ENCODE measurements at places on chromosomes 6 and 20.

DNA sequence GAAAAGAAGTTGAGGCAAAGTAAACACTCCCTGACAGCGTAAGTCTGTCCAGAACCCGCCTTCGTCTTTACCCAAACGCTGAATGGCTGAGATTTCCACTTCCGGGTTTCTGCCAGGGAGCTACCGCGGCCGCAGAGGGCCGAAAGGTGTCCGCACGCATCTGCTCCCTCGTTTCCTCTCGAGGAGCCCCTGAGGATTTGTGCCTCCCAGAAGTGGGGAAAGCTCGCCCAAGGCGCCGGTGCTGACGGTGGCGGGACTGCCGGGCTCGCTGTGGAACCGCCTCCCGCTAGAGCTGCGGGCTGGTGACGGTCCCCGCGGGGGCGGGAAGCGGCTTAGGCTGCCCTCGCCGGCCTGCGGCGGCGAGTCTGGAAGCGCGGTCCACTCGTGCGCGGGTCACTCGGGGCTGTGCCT, 1760.2 kb upstream of the DEFB115 start:
- DNase-seq, result peak; percentile 1

- no peak for DNase-seq
Measured at GRCh38 chr6:131754715-131755567, 44.1 kb upstream of the CTAGE9 start.

- DNase-seq, result peak; percentile 22
Measured at GRCh38 chr20:57498425-57499400, 26.2 kb downstream of the CTCFL start.

DNA sequence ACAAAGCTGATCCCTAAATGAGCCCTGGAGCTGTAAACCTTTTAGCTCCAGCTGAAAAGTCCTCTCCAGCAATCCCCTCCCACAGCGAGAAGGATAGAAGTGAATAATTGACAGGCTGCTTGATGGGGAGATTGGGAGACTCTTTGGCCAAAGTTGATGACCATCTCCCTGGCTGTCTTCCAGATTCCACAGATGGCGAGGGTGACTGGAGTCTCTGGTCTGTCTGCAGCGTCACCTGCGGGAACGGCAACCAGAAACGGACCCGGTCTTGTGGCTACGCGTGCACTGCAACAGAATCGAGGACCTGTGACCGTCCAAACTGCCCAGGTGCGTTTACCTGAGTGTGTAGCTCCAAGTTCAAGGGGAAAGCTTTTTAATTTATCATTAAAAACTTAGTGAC, 67.3 kb downstream of the ISM1 start:
- DNase-seq, result no peak

- DNase-seq, result no peak
Measured at GRCh38 chr20:47818996-47819609, 33.8 kb upstream of the SULF2 start.

GRCh38 chr6:52931351-52931750, 21.9 kb upstream of the GSTA3 start:
- DNase-seq, result no peak

DNA sequence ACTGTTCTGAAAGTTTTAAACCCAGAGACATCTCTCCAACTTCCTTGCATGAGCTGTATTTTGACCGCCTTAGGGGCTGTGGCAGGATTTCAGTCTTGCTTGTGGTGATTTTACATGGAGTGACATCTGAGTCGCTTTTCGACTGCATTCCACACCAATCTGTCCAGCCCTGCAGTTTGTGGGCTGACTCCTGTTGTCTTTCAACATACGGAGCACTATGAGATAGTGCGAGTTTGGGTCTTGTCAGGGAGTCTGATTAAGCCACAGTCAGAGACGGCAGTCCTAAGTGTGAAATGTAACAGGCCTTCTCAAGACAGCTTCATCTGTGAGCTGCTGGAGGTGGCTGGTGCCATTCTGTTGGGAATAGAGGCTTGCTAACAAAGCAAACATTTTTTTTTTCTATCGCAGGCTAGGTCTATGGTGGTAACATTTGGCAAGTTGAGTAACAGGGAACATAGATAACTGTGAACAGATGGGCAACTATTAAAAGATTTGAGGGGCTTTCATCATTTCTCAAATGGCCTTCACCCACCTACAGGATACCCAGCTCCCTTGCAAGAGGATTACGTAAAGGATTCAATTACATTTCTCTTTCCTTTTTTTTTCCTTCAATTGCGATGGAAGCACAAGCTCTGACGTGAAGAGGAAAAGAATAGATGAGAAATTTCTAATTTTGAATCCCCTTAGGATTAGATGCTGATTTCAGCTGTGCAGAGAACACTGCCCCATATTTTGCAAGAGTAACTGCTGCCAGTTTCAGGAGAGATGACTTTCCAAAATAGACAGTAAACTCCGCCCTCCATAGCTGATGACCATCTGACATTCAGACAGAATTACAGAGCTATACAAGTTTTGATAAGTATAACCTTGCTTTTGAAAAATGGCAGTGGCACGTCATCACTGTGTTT, 25.1 kb downstream of the CAP2 start:
- peak; percentile 71 for DNase-seq

DNA sequence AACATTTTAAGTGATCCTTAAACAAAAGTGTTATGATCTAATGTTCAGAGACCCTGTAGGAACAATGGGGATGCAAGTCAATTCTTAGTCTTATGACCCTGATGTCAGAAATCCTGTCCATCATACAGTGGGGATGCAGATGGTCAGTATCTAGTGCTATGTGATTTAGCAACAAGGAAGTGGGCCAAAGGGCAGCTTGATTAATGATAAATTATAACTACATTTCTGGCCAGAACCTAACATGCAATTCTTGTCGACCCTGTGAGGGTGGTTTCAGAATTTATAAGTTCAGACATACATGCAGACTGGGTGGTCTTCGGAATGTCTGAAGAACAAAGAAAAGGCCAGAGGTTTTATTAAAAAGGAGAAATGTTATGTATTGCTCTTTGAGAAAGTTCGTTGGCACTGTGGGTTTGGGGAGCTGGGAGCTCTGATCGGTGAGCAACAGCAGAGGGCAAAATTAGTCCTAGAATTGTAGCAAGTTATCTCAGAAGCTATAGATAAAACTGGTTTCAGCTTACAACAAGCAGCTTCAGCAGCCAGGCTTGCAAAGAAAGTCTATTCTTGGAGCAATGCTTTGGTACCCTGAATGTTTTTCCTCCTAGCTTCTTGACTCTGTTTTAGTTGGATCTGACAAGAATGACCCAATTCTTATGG, 50.8 kb downstream of the RPF2 start:
- DNase-seq, result peak; percentile 31

GRCh38 chr6:167937948-167938911, 59.2 kb upstream of the KIF25 start:
- DNase-seq, result no peak

DNA sequence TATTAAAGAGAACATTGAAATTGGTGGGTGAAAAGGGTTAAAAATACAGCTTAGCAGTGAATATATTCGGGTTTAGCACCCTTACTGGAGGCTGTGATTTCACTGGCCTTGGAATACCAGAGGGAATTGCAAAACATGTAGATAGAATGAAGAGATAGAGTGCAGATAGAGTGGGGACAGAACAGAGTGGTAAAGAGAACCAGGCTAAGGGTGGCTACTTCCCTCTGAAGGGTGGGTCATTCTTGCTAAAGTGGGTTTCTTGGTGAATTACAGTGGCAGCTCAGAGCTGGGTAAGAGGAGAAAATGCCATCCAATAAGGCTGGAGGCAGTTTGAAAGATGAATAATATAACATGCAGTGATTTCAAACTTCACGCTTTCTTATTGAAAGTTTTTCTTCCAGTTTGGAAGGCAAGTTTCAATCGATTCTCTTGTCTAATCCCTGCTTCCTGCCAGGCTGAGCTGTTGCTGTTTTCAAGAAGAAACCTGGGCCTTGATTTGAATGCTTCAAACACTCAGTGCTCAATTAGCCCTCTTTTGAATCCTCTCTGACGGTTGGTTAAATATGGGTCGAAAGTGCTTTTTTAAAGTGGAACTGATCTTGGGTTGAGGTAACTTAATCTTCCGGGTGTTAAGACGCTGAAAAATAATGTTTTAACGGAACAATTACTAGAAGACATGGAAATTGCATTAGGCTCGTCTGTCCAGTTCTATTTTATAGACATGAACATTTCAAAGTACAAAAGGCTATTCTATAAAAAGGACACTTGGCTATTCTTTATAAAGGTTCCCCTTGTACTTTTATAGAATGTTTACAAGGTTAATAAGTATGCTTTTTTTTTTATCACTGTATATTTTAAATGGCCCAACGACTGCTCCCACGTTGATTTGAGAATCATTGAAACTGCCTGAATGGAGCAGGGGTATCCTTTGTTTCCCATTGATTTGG, 203.3 kb downstream of the BCAS1 start:
- DNase-seq, result no peak

DNA sequence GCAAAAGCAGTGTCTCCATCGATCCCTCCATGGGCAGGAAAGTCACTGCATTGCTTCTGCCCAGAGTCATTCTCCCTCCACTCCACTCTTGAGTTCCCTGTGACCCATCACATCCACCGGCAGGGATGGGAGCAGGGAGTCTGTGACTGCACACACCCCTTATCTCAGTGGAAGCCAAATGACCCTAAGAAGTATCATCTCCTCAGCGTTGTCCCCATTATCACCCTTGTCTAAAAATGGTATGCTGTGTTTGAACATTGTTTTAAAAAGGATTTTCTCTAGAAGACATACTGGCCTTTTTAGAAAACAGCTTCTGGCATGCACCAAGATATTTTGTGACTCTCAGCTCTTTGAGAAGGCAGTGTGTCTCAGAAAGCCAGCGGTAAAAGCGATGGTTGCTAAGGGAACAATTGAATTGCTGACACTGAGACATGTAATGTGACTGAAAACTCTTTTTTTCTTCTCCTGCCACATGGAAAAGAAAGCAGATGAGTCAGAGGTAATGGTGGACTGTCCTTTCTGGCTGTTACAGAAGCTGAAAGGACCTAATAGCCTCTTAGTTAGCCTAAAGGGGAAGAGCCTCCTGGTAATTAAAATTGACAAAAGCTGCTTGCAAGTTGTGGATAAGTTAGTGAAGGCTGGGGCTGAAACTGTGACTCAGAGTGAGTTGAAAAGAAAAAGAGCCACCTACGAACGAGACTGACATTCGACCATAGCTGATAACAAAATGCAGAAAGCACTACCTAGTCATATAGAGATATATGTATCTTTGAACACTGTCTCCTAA, 120.5 kb downstream of the MAP3K7 start:
- DNase-seq, result no peak

- no peak for DNase-seq
Measured at GRCh38 chr6:143062551-143062950, 1.9 kb downstream of the AIG1 start.

DNA sequence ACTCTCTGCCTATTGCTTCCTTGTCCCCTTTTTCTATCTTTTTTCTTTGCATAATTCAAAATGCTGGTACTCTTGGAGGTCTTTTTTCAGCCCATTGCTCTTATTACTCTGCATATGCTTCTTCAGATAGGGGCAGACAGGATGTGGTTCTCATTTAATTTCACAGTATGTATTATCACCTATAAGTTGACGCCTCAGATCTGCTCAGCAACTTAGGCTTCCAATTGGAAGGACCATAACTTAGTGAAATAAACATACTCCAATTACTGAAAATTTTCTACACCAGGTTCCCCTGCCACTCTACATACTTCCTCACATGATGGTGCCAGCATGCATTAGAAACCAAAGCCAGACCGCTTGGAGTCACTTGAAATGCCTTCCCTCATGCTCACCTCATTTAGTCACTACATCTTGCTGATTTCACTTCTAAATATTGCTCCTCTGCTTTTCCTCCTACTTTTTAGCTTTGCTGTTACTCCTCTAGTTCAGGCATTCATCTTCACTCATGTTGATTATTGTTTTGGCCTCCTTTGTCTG, 34.5 kb upstream of the AHI1 start:
- no peak for DNase-seq

DNA sequence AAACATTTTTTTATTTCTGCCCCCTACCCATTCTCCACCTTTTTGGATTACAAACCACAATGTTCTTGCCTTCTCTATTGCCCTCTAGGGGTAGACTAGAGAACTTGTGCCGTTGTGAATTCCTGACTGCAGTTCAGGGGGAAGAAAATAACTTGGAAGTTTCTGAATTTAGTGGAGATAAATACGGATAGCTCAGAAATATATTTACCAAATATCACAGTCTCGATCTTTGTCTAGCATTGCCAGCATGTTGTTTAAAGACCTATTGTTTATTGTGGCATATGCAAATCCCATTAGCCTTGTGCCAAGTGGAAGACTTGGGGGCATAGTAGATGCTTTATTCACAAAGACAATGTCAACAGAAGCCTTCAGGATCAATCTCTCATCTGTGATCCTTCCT, 154.1 kb upstream of the MMS22L start:
- DNase-seq, result peak; percentile 47

GRCh38 chr6:75117701-75118100, 88.2 kb downstream of the COL12A1 start:
- DNase-seq, result peak; percentile 7

DNA sequence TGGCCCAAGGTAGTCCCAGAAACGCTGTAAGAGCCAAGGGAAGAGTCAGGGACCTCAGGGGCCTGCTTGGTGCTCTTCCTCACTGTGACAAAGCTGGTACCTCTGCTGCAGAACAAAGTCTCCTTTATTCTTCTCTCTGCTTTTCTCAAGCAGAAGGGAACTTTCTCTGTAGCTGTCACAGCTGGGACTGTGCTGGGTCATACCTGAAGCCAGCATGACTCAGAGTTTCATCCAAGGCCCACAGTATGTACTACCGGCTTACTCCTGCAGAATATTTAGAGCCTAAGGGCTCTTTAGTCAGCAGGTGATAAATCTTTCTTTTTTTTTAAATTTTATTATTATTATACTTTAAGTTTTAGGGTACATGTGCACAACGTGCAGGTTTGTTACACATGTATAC, 183.2 kb downstream of the TINAG start:
- DNase-seq, result no peak

DNA sequence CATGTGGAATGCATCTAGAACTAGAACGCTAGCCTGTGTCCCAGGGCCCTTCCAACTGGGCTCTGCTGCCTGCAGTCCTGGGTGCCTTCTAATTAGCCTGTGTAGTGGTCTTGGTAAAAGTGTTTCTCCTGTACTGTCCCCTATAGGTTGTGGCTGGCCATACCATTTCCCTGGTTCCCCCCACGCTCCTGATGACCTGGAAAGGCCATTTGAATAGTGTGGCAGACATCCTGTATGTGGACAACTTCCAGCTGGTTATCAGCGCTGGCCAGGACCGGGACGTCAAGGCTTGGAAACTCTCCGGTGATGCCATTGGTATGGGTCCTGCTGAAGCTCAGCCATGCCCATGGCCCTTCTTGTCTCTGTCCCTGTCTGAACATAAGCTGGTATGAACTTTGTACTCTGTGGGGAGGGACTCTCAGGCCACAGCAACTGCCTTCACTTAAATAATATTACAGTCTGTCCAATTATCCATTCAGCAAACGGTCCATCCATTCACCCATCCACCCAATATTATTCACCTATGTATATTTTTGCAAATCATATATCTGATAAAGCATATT, 60.7 kb downstream of the SUN5 start:
- DNase-seq, result no peak

GRCh38 chr6:138545621-138545980, 46.3 kb upstream of the NHSL1 start:
- peak; percentile 75 for DNase-seq

DNA sequence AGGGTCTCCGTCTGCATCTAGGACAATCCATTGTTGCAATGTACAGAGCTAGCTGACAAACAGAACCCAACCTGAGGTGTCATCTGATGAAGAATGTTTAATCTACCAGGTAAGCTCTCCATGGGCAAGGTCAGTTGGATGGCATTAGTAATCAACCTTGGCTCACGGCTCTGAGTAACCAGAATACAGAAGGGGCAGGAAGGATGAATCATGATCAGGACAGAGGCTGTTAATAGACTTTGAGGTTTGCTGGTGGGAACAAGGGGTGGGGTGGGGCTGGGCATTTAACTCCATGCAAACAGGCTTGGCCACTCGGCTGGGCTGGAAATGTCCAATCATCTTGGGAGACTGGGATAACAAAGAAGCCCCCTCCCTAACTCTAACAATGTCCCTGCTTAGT, 77.1 kb upstream of the MRPS10 start:
- peak; percentile 56 for DNase-seq

All from fibroblast of pulmonary artery (primary cell).